ENCODE measurements at places on chromosomes 12 and 14.

GRCh38 chr12:18747895-18748294, 10.0 kb downstream of the CAPZA3 start:
- DNase-seq = no peak

- no peak for DNase-seq
Observed at GRCh38 chr12:111677186-111677585, 8.6 kb downstream of the BRAP start.

DNA sequence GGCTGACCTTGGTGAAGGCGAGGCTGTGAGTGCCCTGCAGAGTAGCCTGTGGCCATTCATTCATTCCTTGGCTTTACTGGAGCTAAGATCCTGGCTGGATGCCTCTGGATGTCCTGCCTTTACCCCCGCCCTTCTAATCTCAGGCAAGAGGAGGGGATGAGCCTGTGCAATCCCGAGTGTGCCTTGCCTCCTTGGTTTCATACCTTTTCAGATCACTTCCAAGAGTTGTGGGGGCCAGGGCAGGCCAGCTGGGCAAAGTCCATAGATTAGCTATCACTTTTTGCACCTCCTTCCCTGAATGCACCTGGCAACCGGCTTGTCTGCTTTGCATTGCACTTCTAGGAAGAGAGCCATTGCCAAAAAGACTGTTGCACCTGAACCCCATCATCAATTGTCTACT, 1.5 kb downstream of the VRTN start:
- DNase-seq = no peak

DNA sequence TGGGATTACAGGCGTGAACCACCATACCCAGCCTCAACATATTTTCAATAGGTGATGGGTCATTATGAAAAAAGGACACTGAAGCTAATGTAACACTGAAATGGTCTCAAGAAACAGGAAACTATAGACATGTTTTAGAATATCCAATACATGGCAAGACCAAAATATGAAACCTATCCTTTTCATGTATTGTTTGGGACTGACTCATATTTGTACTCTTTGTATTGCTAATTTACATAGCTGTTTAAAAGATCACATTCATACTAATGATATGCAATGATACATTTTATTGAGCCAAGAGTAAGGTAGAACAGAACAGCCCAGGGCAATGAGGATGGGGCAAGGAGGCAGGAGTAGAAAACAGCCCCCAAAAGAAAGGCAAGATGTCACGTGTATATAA, 32.6 kb downstream of the RESF1 start:
- no peak for DNase-seq

- DNase-seq = no peak
Observed at GRCh38 chr14:94686511-94687160, 74.4 kb downstream of the SERPINA3 start.

GRCh38 chr14:96958057-96958456, 160.9 kb downstream of the VRK1 start:
- no peak for DNase-seq

DNA sequence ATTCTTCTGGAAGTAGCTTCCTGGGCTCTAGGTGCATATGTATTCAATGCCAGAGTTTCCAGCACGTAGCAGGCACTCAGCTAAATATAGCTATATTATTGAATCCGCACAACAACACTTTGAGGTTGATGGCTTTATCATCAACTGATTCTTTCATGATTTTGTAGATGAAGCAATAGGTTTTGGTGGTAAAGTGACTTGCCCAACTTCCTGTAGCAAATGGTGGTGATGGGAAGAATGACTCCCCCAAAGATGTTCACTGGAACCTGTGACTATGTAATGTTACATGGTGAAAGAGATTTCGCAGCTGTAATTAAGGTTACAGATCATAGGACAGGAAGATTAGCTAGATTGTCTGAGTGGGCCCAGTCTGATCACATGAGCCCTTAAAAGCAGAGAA, 3.2 kb downstream of the TDRD9 start:
- DNase-seq = no peak

DNA sequence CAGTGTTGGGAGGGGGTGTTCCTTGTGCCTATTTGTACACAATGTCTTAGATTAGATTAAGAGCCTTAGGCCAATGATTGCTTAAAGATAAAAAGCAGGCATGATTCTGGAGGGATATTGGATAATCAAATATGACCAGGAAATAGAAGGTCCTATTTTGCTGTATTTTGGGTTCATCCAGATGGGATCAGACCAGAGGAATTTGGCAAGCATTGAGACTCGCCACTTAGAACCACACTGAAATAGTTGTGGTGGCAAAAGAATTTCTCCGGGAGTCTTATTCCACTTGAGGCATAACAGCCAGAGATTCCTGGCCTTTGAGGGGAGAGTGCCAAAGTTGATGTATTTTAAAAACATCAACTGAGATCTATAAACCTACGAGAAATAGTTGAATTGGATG, 327.2 kb downstream of the RAD51B start:
- DNase-seq = no peak

DNA sequence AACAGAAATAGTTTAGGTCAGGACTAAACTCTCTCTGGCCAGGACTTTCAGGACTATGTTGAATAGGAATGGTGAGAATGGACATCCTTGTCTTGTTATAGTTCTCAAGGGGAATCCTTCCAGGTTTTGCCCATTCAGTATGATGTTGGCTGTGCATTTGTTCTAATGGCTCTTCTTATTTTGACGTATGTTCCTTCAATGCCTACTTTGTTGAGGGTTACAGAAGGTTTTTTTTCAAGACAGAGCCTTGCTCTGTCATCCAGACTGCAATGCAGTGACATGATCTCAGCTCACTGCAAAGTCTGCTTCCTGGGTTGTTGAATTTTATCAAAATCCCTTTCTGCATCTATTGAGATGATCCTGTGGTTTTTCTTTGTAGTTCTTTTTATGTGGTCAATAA, 79.5 kb upstream of the NID2 start:
- no peak for DNase-seq

GRCh38 chr12:100688451-100688864, 106.1 kb upstream of the ANO4 start:
- no peak for DNase-seq

DNA sequence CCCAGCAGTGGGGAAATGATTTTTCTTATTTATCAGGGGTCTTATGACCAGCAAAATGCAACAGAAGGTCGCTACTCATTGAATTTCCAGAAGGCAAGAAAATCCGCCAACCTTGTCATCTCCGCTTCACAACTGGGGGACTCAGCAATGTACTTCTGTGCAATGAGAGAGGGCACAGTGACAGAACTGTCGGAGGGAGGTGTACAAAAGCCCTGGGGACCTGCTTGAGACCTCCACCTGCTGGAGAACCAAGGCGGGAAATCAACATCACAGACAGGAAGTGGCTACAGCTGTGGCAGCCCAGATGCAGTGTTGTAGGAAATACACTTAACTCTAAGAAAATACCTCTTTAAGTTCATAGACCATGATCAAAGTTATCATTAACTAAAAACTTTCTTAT, 250.9 kb upstream of the OR4E1 start:
- DNase-seq = peak; percentile 43

GRCh38 chr14:83707056-83707455, 1822.9 kb upstream of the FLRT2 start:
- DNase-seq = no peak

All from ureter (tissue), 1 donor.